ENCODE measurements at places on chromosomes 3 and 15. TPM values are rescaled to one million over a fixed set of nuclear protein-coding genes. Genes with fewer than 3 reads are reported as not detected.

- DNase-seq = no peak
Observed at GRCh38 chr3:169948559-169949448, 17.8 kb upstream of the SEC62 start.

DNA sequence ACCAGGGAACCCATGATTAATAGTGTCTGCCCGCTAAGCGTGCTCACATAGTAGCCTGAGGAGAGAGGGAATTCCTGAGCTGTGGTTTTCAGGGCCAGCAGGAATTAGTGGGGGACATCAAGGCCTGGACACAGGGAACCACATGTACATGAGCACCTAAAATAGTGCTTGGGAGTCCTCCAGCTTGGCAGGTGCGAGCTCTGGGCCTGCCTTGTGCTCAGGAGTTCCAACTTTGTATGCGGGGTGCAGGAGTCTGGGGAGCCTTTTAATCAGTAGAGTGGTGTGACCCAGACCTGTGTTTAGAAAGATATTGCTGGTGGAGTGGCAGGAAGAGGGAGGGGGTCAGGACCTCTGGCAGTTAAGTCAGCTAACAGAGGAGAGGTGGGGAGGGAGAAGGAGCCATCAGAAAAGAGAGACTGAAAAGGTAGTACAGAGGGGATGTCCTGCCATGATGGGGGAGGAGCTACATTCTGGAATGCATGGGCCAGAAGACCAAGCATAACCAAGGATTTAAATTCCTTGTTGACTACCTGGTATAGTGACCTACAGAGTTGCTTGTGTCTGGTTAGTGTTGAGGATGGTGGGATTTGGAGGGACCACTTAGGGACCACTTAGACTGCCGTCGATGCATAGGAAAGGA is 1.9 kb downstream of the DAG1 start:
- DNase-seq = no peak

GRCh38 chr3:187946981-187947380 is 201.7 kb upstream of the BCL6 start:
- DNase-seq = no peak

- DNase-seq = no peak
Observed at GRCh38 chr15:59174151-59174834, 32.4 kb upstream of the LDHAL6B start.

DNA sequence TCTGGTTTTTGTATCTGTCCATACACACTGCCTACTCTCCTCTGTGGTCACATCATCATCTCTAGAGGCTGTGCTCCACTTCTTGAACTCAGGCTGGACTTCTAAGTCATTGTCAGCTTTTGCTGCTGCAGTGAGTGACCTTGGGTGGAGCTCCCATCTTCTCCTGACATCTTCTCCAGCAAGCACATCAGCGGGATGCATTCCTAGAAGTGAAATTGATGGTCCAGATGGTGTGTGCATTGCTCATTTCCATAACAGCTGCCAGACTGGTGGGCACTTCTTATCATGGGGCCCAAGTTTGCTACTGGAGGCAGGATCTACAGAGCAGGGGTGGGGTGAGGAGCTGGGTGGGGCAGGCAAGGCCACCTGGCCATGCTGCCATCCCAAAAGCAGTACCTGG is 109.9 kb downstream of the DNAJB8 start:
- no peak for DNase-seq

DNA sequence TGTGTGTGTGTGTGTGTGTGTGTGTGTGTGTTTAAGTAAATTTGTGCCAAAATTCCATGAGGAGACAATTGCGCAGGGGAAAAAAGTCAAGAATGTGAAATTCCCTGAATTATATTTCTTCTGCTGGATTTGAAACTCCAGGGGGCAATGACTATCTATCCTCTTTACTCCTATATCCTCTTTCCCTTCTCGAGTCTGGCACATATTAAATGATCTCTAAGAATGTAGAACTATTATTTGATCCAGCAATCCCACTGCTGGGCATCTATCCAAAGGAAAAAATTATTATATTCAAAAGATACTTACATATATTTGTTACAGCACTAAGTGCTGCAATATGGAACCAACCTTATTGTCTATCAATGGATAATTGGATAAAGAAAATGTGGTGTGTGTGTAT is 350.1 kb upstream of the ADAMTS9 start:
- DNase-seq = no peak

ZPLD1 gene
- total RNA-seq = not detected

SERINC4 gene
- 0.13 TPM for total RNA-seq

- DNase-seq = no peak
Observed at GRCh38 chr3:196800742-196801434, 61.2 kb downstream of the PAK2 start.

DNA sequence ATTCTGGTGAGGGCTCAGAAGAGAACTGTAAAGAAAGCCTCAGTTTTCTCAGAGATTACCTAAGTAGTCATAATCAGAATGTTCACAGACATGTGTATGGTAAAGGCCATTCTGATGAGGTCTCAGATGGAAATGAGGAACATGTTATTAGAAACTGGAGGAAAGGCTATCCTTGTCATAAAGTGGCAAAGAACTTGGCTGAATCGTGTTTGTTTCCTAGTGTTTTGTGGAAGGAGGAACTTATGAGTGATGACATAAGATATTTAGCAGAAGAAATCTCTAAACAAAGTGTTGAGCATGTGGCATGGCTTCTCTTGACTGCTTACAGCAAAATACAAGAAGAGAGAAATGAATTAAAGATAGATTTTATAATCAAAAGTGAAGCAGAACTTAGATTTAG is 12.8 kb upstream of the KLHL40 start:
- no peak for DNase-seq

HCLS1 gene
- total RNA-seq = 357 TPM
